M059J (cell line): ENCODE measurements at places on chromosomes 3 and 15.
A peak's percentile ranks its signal among the peaks of the same experiment; 100 is the strongest.

GRCh38 chr3:164375995-164376394 lies 702.3 kb downstream of the SI start:
- no peak for DNase-seq

- DNase-seq, result no peak
These were observed 18.7 kb downstream of the NR2F2 start for GRCh38 chr15:96349034-96349856.

- DNase-seq, result no peak
These were observed 25.9 kb downstream of the TBC1D2B start for GRCh38 chr15:78051596-78051995.

- DNase-seq, result no peak
These were observed 121.9 kb upstream of the MEF2A start for GRCh38 chr15:99443768-99444446.

DNA sequence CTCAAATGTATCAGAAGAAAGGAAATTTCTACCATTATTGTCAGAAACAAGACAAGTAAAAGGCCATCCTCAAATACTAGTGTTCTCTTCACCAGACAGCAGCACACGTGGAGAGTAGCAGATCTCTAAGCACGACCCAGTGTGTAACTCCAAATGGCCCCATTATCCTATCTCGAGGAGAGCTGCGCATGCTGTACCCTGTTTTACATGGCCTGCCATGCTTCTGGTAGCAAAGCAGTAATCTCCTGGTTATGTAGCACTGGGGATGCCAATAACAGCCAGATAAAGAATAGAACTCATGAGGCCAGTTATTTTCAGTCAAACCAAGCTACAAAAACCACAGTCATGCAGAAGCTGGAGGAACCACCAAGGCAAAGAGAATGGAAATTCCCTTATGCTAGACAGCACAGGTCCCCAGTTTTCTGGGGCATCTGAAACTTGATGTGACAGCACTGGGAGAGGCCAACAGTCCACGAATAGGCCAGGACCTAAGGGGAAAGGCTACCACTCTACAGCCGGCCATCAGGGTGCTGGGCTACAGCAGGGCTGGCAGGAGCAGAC lies 73.0 kb downstream of the LIPC start:
- DNase-seq, result no peak

- no peak for DNase-seq
These were observed 426.1 kb downstream of the EDEM1 start for GRCh38 chr3:5613599-5613998.

DNA sequence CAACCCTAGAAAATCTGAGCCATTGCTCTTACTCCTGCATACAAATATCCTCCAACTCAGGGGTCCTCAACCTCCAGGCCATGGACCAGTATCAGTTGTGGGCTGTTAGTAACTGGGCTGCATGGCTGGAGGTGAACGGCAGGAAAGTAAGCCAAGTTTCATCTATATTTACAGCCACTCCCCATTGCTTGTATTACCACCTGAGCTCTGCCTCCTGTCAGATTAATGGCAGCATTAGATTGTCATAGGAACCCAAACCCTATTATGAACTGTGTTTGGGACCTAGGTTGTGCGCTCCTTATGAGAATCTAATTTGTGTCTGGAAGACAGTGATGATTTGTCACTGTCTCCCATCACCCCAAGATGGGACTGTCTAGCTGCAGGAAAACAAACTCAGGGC lies 246.5 kb upstream of the CDIN1 start:
- DNase-seq, result no peak

DNA sequence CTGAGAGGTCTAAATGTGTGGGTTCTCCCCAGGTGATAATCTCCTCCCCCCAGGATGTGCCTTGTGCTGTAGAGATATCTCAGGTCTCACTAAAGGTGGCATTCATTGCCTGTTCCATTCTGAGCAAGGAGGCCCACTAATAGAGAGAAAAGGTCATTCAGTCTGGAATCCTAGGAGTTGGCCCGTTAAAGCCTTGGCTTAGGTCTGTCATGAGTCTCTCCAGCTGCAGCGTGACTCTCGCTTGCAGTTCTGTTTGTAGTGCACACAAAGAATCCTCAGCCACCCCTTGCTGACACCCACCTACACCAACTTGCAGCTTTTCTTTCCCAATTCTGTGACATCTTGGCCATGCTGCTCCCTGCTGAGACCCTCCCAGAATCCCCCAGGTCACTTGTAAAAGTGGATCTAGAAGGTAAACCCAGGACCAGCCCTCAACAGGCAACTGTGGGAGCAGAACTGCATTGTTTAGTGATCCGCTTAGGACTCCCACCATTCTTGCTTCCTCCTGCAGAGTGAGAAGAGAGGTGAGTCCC lies 17.7 kb downstream of the MAGEF1 start:
- DNase-seq, result no peak

- peak; percentile 41 for DNase-seq
These were observed 42.7 kb upstream of the PPP2R3A start for GRCh38 chr3:135922903-135923250.

DNA sequence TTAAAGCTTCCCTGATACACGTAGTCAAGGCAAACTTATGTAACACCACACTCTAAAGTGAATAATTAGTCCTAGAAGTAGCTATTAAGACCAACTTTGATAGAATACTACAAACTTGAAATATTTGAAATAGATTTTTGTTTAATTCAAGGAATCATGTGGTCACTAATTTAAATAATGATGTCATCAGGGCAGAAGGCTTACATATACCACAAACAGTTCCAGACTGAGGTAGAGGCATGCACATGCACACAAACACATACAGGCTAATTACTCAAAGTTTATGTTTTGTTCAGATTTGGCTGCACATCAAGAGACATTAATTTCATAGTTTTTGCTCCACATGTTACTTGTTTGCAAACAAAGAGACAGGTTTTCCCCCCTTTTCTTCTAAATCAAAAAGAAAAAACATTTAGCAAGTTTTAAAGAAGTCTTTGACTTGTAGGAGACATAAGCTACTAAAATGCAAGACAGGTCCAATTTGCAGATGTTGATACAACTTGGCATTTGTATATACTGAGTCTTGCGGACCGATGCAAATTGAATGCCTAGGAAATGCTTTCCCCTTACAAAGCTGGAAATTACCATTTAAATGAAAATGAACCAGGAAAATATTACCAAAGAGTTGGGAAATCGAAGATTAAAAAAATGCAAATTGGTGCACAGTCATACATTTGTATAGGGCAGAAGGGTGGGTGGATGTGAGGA lies 594.8 kb downstream of the MAGI1 start:
- no peak for DNase-seq

DNA sequence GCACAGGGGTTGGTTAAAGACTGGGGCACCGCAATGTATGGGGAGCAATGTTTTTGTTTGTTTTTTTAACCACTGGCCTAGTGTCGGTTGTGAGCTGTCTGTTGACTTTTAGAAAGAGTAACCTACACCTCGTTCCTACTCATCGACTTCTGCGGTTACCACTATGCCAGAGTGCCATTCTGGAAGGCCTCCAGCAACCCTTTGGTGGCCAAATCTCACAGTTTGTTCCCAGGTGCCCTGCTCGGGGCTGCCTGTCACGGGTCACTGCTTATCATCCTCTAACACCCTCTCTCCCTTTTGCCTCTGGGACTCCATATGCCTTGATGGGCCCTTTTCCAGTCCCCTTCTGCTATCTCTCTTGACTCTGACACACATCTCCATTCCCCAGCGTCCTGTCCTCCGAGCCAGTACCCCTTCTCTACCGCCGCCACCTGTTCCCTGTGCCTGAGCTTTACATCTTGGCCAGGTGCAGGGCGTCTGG lies 290.4 kb upstream of the C2CD4B start:
- DNase-seq, result peak; percentile 84

GRCh38 chr15:78438619-78439285 lies 736 bp downstream of the IREB2 start:
- peak; percentile 34 for DNase-seq

DNA sequence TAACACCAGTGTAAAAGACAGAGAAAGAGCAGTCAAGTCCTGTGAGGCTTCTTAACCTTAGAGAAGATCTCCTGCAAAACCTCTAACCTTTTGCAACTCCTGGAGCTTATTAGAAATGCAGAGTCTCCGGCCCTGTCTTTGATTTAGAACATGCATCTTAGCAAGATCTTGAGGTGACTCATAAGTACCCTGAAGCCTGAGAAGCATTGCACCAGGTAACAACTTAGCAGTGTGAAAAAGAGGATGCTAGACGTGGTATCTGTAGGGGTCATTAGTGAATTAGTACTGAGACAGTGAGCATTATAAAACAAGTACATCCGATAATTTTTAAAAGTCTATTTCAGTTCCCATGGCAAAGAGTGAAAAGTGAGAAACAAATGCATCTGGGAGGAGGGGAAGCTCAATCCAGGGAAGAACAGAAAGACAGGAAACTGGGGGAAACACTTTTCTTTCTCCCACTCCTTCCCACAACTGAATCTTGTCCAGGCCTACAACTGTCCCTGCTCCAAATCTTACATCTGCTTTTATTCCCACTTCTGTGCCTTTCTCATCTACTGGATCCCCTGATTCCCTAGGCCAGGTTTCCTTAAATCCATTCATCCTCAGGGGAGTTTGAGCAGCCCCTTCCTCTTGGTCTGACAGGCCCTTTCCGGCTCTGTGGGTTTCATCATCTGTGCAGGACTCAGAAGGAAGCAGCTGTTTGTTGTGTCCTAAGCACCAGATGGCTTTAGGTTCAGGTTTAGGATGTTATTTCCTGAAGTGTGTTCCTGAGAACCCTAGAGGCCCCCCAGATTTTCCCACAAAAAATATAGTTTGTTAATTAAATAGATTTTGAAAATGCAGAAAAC lies 128.1 kb upstream of the IL12A start:
- no peak for DNase-seq

DNA sequence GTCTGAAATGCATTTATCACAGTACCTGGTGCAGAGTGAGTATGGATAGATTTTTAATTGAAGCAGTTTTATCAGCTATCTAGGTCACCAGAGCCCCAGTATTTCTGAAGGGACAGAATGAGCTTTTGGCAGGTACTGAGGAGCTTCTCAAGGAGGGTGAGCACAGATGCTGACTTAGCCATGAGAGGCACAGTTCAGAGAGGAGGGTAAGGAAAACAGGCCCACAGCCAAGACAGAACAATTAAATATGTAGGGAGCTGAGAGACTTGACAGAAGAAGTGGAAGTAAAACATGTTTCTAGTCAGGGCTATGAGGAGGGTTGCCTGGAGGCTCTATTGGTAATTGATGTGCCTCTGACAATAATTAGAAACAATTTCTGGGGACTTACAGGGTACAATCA lies 20.1 kb downstream of the ZNF80 start:
- no peak for DNase-seq

DNA sequence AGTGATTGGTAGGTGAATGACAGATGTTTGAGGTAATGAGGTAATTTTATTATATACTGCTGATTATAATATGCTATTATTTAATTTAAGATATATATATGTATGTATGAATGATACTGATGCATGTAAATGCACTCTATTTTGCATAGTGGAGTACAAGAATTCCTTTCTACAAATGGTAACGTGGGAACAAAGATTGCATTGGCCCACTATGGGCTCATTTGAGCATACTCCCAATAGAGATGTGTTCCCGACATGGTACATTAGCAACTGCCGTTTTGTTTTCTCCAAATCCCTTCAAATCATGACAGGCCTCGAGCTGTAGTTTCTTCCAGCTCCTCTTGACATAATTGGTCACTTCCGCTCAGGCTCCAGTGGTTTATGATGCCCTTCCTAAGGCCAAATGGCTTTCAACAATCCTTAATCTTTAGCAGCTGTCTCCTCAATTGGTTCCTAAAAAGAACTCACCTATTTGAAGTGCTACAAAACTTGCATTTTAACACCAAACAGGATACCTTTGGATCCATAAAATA lies 266.1 kb downstream of the ADAMTSL3 start:
- DNase-seq, result no peak

GRCh38 chr15:98034731-98035130 lies 74.2 kb downstream of the ARRDC4 start:
- DNase-seq, result no peak

GRCh38 chr3:20914310-20914709 lies 728.3 kb upstream of the SGO1 start:
- DNase-seq, result no peak

DNA sequence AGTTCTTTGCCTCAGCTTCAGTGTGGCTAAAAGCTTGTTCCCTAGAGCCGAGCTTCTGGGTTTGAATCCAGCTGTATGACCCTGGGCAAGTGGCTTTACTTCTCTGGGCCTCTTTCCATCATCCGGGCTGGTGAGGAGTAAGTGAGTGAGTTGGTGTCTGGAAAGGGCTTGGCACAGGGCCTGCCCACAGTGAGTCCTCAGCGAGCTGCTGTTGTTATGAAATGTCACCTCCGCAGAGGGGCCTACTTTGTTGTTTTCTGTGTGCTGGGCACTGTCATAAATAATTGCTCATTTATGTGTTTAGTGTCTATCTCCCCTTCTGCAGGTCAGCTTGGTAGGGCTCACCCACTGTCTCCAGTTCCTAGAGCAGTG lies 31.7 kb downstream of the SLC6A6 start:
- DNase-seq, result peak; percentile 77

- DNase-seq, result no peak
These were observed 171.1 kb downstream of the RAB11A start for GRCh38 chr15:66040211-66040892.

DNA sequence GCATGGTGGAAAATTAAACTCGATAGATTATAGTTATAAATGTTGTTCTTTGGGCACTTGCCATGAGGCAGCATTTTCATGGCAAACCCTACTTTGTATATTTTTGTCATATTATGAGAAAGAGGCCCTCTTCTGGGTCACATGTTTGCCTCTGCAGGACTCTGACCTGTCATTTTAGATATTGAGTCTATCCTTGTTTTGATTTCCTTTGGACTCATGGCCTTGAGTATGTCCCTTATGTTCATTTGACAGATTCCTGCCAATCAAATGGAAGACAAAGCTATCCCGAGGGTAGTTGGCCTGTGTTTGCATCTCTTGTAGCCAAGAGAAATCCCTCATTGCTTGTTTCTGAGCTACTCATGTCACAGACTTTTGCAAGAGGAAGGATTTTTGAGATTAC lies 226.3 kb downstream of the LPP start:
- no peak for DNase-seq

DNA sequence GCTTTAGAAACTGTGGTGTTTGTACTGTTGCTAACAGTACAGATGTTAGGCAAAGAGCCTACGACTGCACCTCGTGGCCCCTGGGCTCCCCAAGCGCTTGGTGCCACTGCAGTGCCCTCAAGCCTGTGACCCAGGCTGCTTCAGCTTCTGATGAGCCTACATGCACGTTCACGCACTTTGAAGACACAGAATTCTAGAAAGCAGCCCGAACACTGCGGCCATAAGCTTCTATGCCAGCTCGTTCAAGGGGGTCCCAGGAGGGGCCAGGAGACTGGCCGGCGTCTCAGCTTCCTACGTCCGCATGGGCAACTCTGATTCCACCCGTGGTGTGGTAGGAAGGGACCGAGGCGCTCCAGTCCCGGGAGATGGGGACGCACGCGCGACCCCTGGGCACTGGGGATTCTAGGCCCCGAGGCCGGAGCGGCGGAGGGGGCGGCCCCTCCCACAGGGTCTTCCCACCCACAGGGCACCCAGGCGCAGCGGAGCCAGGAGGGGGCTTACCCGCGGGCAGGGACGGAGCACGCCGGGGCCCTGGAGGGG lies 653 bp downstream of the MYO5C start:
- no peak for DNase-seq

GRCh38 chr3:42668793-42669217 lies 15.3 kb downstream of the ZBTB47 start:
- DNase-seq, result peak; percentile 32

GRCh38 chr3:157465741-157466140 lies 29.1 kb downstream of the PTX3 start:
- DNase-seq, result no peak
